Osteocyte (in vitro differentiated cells): ENCODE measurements at places on chromosomes 2 and 18. TPM values are rescaled to one million over a fixed set of nuclear protein-coding genes. Genes with fewer than 3 reads are reported as not detected.

The IL36G gene
- total RNA-seq: not detected in 2 replicates

The CKAP2L gene
- 6.3 and 6.5 TPM in 2 replicates for total RNA-seq

The CCBE1 gene
- total RNA-seq: 22.8 and 30.9 TPM in 2 replicates

The MOCOS gene
- total RNA-seq: 5.2 and 5.5 TPM in 2 replicates

DNA sequence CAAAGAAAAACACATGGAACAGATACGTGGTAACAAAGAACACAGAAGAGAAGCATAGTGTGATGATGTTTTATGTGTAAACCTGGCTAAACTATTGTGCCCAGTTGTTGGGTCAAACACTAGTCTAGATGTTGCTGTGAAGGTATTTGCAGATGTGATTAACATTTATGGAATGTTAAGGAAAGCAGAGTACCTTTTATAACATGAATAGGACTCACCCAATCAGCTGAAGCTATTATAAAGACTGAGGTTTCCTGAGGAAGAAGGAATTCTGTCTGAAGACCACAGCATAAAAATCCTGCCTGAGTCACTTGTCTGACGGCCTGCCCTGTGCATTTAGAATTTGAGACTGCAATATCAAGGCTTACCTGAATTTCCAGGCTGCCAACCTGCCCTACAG lies 253.1 kb downstream of the DYM start:
- H3K36me3 ChIP-seq: peaks cover 2% of the 10 kb centered on the region
- no peak overlapping the region for H3K27ac ChIP-seq
- H3K4me3 ChIP-seq: no peak overlapping the region
- H3K4me1 ChIP-seq: peaks cover 21% of the 10 kb centered on the region

DNA sequence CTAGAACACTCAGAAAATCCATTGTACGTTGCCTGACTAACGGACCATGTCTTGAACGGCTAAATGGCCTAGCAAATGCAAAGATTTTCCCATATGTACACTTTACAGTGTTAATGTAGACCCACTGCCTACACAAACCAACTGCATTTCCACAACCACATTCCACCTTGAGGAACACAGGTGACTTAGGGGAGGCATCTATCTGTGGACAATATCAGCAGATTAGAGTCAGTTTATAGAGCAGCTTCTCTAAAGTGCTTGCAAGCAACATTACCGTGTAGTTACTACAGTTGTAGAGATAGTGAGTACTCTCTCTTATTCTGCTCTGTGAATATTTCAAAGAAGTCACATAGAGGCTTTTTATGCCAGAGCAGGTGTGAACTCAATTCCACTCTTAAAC lies 139.6 kb downstream of the TCF4 start:
- H3K4me1 ChIP-seq: peaks cover 7% of the 10 kb centered on the region
- no peak overlapping the region for H3K27ac ChIP-seq
- H3K4me3 ChIP-seq: no peak overlapping the region
- H3K27me3 ChIP-seq: no peaks in the 10 kb centered on the region
- H3K36me3 ChIP-seq: peaks cover 6% of the 10 kb centered on the region
- DNase-seq: no peak

GRCh38 chr2:22934747-22935146 lies 450.2 kb upstream of the KLHL29 start:
- H3K4me3 ChIP-seq: no peak overlapping the region
- DNase-seq: no peak
- no peaks in the 10 kb centered on the region for H3K36me3 ChIP-seq
- no peaks in the 10 kb centered on the region for H3K4me1 ChIP-seq
- no peaks in the 10 kb centered on the region for H3K27me3 ChIP-seq
- H3K27ac ChIP-seq: no peak overlapping the region
